ENCODE measurements at places on chromosomes 3 and 15.

DNA sequence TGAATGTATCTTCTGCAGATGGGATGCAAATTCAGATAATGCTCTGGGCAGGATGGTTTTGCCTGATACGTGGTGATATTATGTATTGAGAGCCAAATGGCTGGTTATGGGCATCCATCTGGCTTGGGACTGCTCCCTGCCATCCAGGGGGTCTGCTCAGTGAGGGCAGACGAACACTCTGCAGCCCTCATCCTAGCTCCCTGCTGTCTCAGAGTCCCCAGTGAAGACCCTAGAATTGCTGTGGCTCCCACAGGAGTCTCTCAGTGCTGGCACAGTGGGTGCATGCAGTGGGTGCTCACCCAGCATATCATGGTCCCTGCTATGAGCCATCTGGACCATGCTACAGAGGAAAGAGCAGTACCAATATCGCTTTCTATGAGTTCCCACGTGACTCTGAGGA, 10.3 kb downstream of the CX3CR1 start:
- no peak for DNase-seq

DNA sequence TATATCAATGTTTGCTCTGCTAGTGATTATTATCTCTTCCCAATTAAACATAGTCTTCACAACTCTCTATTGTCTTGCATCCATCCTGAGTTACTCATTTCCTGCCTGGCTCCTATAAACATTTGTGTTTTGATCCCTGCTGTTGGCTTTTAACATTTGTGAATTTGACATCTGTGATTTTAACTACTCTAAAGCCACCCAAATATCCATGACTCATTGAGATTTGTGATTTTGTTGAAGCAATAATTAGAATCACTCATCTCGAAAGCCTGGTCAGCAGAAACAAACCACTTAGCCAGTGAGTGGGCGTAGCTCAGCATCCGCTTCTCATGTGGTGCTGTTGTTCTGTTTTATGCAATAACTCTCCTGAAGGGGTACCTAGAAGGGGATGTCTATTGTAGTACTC, 174.3 kb upstream of the ZBTB20 start:
- peak; percentile 22 for DNase-seq

GRCh38 chr15:67501177-67501835, 19.6 kb upstream of the C15orf61 start:
- peak; percentile 59 for DNase-seq

DNA sequence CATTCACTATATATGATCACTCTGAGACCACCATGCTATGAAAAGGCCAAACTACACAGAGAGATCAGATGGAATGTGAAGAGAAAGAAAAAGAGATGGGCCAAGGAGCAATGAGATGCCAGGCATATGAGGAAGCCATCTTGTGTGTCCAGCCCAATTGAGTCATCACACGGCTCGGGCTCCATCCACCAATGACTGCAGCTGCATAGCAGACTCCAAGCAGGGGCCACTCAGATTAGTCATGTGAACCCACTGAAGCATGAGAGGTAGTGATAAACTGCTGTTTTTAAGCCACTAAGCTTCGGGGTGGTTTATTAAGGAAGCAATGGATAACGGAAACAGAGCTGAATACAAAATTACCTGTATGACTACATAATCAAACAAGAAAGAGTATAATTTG, 185.9 kb downstream of the SUCLG2 start:
- DNase-seq, result no peak

- DNase-seq, result no peak
Measured at GRCh38 chr3:150793641-150794040, 30.7 kb upstream of the SIAH2 start.

DNA sequence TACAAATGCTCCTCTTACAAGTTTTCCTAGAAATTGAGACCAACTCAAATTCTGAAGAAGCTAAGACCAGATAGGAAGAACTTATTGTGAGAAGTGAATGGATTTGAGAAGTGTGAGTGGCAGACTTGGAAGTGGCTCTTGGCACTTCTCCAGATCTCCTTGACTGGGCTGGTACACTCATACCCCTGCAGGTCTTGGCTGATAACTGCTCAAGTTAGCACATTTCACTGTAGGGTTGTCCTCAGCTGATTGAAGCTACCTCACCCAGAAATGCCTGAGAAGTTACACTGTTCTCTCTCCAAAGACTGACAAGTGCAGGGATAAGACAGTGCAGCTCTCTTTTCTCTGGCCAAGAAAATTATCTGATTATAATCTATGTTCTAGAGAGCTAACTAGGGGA, 16.5 kb upstream of the CLDN1 start:
- no peak for DNase-seq

All from NCI-H1105 treated with DMSO at 0.1 percent for 48 hours (cell line).